ENCODE measurements at places on chromosomes 6 and 20.

DNA sequence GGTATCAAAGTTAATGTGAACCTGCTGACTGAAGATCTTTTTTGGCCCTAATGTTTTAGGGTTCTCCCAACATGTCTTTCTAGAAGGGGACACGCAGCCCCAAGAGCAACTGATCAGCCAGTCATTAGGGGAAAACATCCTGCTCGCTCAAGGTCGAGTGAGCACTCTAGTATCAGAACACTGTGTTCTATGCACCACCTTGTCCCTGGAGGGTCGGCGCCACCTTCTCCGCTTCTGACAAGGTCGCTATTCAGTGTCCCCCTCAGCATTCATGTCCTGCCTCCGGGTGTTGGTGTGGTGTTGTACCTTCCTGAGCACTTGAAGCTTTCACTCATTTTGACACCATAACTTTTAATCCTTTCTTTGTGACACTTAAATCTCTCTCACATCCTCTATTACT lies 331.2 kb upstream of the KCNQ5 start:
- no peak for DNase-seq

GRCh38 chr20:9616455-9616805 lies 102.0 kb downstream of the LAMP5 start:
- DNase-seq, result no peak

DNA sequence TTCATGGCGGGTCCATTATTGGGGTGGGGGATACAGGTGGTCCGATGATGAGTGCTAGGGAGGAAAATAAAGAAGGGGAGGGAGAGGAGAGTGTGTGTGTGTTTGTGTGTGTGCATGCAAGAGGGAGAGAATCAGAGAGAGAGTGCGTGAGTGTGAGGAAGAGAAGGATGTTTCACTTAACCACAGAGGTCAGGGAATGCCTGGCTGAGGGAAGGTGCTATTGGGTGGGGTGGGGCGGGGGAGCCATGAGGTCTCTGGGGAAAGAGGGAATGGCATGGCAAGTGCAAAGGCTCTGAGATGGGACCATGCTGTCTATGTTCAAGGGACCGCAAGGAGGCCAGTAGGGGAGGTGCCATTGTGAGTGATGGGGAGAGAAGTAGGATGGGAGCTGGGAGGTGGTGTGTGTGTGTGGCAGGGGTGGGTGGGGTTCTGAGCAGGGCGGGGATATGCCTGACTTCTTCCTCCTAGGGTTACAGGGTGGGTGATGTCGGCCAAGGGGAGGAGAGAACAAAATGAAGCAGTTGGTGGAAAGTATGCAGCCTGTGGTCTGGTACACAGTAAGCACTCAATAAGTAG lies 23.0 kb downstream of the CEBPB start:
- DNase-seq, result no peak

GRCh38 chr20:49859011-49859410 lies 46.4 kb downstream of the SLC9A8 start:
- no peak for DNase-seq

DNA sequence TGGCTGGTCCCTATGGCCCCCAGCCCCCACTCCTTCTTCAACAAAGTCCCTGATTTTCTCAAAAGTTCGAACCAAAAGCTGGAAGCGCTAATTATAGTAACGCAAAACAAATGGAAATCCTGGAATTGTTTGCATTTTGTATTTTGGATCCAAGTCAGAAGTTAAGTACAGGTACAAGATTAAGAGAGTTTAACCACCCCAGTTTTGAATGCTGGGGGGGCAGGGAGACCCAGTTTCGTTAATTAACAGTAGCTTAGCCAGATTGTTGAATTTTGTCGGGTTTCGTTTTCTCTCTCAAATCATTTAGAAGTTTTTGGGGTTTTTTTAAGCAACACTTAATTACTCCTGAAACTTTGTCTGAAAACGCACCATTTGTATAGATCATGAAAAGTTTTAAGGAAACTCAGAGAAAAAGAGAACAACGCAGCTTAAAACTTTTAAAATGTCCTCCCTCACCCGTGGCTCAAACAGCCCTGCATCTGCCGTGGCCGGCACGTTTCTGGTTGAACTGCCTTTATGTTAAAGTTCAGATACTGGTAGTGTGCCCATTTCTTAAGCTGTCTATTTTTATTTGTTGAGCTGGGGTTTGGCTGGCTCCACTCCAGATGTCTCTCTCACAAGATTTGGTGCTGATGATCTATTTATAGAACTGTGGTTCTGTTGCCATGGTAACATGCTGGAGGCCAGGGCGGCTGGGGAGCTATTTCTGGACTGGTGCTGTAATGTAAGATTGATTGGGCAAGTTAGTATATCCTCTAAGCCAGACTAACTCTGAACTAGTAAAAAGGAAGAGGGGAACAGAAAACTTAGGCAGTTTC lies 55.0 kb downstream of the GNAS start:
- DNase-seq, result peak; percentile 21

DNA sequence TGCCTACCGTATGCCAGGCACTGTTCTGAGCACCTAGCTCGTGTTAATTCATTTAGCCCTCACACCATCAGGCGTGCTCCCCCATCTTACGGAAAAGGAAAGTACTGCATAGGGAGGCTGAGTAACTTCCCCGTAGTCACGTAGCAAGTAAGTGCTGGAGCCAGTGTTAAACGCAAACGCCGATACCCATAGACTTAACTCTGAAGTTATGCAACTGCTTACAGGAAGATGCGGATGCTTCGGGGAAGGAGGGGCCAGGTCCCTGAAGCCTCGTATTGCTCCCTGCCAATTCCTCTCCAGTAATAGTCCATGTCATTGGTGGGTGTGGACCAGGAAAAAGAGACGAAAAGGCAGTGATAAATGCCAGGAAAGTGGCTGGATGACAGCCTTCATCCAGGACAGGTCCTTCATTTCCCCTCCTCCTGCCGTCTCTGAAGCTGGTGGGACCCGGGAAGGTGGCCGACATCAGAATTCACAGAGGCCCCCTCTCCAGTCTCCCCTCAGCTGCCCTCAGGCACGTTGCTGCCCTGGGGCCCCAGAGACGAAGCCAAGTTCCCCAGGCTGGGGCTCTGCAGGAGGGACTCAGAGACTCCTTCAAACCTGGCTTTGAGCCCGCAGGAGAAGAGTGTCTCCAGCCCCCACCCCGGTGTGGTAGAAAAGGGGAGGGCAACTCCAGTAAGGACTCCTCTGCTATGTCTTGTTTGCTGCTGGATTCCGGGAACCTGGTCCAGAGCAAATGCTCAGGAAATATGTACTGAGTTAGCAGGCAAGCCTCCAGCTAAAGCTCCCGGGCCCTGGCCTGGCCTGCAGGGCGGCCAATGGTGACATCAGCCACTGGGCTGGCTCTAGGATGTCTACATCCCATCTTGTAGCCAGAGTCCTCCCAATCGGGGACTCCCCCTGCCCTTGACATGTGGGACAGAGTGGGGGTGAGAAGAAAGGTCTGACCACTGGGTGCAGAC lies 37.8 kb downstream of the RAB44 start:
- DNase-seq, result no peak

DNA sequence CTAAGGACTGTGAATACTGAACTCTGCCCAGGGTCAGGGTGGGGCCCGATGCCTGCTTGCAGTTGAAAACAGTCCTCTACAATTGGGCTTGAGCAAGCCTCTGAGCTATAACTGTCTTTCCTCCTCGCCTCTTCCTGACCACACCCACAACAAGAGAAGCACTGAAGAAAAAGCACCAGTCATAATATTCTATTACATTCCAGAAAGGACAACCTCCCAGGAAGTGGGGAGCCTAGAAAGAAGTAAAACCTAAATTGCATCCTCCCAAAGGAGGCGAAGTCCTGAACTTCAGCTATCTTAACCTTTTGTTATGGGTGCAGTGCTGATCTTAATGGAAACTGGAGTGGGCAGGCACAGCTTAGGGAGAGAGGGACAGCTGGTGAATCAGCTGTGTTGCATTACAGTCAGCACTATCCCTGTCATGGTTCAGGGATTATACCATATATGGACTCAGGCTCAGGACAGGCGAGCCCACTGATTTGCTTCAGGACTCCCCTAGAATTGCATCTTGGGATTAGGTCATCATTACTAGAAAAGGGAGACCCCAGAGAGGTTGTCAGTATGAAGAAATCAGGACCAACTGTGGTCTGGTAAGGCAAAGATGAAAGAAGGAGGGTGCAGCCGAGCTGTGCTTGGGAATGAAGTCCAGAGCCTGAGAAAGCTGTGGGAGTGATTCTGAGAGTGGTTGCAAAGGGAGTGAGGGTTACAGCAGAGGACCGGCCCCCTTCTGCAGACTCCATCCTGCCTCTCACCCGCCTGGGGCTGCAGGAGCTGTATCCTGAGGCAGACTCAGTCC lies 18.3 kb upstream of the TRAM2 start:
- DNase-seq, result peak; percentile 33

DNA sequence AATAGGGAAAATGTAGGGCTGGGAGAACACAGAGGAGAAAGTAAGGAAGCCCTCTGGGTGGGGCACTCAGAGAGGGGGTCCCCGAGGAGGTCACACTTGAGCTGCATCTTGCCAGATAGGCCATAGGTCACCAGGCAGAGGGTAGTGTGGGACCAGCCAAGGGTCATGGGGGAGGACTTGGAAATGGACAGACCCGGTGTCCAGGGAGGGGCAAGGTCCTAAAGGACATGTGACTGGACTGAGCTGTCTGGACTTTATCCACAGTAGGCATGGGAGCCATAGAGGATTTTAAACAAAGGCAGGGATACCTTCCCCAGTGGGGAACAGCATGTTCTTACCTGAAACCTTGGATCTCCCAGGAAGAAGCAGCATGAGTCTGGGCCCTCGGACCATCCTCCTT lies 266.7 kb downstream of the LRFN2 start:
- DNase-seq, result no peak

GRCh38 chr20:50068041-50068651 lies 44.8 kb downstream of the UBE2V1 start:
- DNase-seq, result no peak

DNA sequence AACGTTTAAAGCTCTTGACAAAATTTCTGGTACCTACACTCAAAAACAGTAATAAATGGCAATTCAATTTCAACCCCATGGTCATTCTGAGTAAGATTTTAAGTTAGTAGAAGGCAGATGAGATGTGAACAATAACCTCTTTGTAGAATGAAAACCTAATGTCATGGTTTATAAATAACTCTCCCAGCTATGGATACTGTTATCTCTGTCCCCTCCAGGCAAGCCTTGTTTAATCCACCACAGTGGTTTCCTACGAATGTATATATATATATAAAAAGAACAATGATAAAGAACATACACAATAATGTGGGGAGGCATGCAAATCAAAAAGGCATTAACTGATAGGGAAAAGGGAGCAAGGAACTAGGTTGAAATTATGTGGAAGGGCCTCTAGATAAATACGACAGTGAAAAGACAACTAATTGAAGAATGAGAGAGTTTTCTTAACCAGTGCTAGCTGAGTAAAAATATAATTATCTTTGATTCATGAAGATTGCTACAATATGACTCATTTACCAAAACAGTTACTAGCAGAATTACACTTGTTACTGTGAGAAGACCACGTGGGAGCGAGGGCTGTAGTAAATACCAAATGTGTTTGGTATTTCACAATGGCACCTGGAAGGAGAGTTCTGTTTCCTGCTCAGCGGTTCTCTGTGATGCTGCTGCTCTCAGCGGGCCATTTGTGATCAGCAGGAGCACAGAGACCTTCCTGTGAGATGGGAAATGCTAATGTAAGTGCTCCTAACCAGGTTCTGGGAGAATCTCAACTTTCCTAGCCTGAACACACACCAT lies 173.7 kb downstream of the MBOAT1 start:
- no peak for DNase-seq

- no peak for DNase-seq
These were observed 27.4 kb upstream of the LRRN4 start for GRCh38 chr20:6081236-6081635.

GRCh38 chr6:97049253-97050011 lies 124.9 kb downstream of the KLHL32 start:
- peak; percentile 77 for DNase-seq

- no peak for DNase-seq
These were observed 38.1 kb downstream of the SYNE1 start for GRCh38 chr6:152598901-152599537.

- DNase-seq, result no peak
These were observed 82.5 kb downstream of the FOXO3 start for GRCh38 chr6:108643184-108643583.

GRCh38 chr6:87968435-87969278 lies 79.0 kb upstream of the SPACA1 start:
- peak; percentile 11 for DNase-seq

GRCh38 chr6:84204011-84204410 lies 23.4 kb downstream of the CEP162 start:
- DNase-seq, result no peak

Measured in NCI-H146 (cell line).